ENCODE measurements at places on chromosomes 4 and X.

- no peaks in the 10 kb centered on the region for H3K4me1 ChIP-seq
- H3K36me3 ChIP-seq: no peaks in the 10 kb centered on the region
- no peaks in the 10 kb centered on the region for H3K27me3 ChIP-seq
- no peak overlapping the region for H3K27ac ChIP-seq
- DNase-seq: no peak
Observed at GRCh38 chrX:120213438-120214265, 37.0 kb upstream of the ZBTB33 start.

- peaks cover 8% of the 10 kb centered on the region for H3K4me1 ChIP-seq
- H3K4me3 ChIP-seq: no peak overlapping the region
- DNase-seq: no peak
- H3K27ac ChIP-seq: no peak overlapping the region
Observed at GRCh38 chrX:37921758-37922157, 74.4 kb upstream of the DYNLT3 start.

DNA sequence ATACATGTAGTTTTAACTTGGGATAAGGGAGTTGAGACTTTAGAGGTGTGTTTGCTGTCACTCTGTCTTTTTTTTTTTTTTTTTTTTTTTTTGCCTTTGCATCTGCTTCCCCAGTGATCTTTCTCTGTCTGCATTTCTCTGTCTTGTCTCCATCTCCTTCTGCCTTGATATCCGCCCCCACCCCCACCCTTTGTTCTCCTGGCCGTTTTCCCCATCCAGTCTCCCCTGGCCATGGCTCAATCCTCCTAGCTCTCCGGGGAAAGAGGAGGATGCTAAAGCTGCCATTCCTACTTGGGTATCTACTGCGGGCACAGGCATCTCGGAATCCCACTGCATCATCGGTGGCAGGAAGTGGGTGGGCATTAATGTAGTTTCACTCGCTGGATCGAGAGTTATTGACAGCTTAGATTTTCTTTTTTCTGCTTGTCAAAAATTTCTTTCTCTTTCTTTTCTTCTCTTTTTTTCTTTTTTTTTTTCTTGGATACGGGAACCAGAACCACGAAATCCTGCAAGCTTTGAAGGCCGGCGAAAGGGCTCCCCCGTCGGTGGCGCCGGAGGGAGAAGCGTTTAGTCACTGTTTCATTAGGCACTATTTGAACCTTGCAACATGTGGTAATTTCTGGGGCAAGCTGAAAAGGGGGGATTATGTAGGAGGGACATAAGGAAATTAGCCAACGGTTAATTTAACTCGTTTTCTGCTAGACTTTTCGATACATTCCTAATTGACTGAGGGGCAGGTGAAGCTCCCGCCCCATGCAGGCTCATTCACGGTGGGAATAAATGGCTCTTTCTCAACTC, 8.2 kb downstream of the GSX2 start:
- H3K27me3 ChIP-seq: peaks cover 10% of the 10 kb centered on the region
- no peak overlapping the region for H3K27ac ChIP-seq
- DNase-seq: no peak
- no peaks in the 10 kb centered on the region for H3K4me1 ChIP-seq
- no peak overlapping the region for H3K4me3 ChIP-seq

DNA sequence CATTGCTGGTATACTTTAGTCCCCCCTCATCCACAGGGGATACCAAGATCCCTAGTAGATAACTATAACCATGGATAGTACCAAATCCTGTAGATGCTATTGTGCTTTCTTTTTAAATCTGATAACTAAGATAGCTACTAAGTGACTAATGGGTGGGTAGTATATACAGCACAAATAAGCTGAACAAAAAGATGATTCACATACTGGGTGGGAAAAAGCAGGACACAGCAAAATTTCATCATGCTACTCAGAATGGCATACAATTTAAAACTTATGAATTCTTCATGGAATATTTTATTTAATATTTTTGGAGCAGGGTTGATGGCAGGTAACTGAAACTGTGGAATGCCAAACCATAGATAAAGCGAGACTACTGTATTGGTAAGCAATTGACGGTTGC, 161.6 kb downstream of the IL15 start:
- DNase-seq: no peak
- peaks cover 3% of the 10 kb centered on the region for H3K27me3 ChIP-seq
- no peaks in the 10 kb centered on the region for H3K36me3 ChIP-seq

- H3K27ac ChIP-seq: no peak overlapping the region
- no peaks in the 10 kb centered on the region for H3K27me3 ChIP-seq
- H3K36me3 ChIP-seq: no peaks in the 10 kb centered on the region
Observed at GRCh38 chrX:143461606-143462005, 55.7 kb downstream of the SPANXN3 start.

- H3K27me3 ChIP-seq: no peaks in the 10 kb centered on the region
- H3K27ac ChIP-seq: no peak overlapping the region
- no peaks in the 10 kb centered on the region for H3K4me1 ChIP-seq
- DNase-seq: no peak
- H3K36me3 ChIP-seq: no peaks in the 10 kb centered on the region
- H3K4me3 ChIP-seq: no peak overlapping the region
Observed at GRCh38 chrX:10971176-10971575, 140.0 kb upstream of the HCCS start.

DNA sequence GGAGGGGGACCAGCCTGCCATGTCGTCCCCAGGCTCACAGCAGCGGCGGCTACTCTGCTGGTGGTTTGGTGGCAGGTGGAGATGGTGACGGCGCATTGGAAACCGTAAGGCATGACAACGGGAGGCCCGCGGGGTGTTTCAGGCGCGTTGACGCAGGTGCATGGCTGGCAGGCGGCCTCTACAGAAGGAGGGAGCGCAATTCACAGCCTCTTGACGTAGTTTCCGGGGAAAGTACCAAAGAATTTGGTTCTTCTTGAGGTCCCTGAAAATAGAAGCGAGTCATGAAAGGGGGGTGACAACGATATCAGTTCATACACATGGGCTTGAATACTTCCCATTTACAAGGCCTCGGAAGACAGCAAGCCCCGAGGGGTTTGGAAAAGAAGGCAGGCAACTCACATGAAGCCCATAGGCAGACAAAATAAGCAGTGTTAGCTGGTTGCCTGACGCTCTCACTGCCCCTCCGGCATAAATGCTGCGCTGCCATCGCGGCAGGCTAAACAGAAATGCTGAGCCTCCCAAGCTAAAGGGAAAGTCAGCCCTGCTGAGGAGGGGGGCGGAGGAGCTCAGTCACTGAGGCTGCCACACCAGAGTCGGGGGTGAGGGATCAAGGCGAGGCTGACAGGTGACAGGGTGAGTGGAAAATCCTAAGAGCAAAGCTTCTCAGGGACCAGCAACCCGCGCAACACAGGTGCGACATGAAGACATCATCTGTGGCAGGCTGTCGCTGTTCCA, 52.3 kb upstream of the PDLIM3 start:
- peaks cover 3% of the 10 kb centered on the region for H3K4me1 ChIP-seq

GRCh38 chr4:126906466-126906865, 726.3 kb upstream of the INTU start:
- no peaks in the 10 kb centered on the region for H3K36me3 ChIP-seq
- no peak for DNase-seq
- H3K27ac ChIP-seq: no peak overlapping the region
- H3K4me3 ChIP-seq: no peak overlapping the region
- H3K27me3 ChIP-seq: no peaks in the 10 kb centered on the region

GRCh38 chr4:7020290-7020689, 22.9 kb upstream of the TADA2B start:
- H3K4me1 ChIP-seq: peaks cover 31% of the 10 kb centered on the region
- peaks cover 77% of the 10 kb centered on the region for H3K36me3 ChIP-seq
- no peak overlapping the region for H3K4me3 ChIP-seq
- no peak for DNase-seq
- H3K27ac ChIP-seq: peak overlapping the region; percentile 97

GRCh38 chrX:150143721-150144440, 205.6 kb upstream of the EOLA2 start:
- H3K27ac ChIP-seq: no peak overlapping the region
- H3K4me3 ChIP-seq: no peak overlapping the region
- H3K4me1 ChIP-seq: no peaks in the 10 kb centered on the region
- H3K36me3 ChIP-seq: no peaks in the 10 kb centered on the region
- DNase-seq: no peak
- no peaks in the 10 kb centered on the region for H3K27me3 ChIP-seq

DNA sequence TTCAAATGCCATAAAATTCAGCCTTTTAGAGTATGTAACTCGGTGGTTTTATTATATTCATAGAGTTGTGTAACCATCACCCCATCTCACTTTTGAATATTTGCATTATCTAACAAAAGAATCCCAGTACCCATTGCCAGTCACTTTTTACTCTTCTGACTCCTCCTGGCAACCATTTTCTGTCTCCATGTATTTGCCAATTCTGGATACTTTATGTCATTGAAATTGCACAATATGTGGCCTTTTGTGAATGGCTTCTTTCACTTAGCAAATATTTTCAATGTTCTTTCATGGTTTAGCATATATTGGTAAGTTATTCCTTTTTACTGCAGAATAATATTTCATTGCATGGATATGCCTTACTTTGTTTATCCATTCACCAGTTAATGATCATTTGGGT, 79.9 kb downstream of the SLIT2 start:
- no peak for DNase-seq
- no peak overlapping the region for H3K27ac ChIP-seq
- no peak overlapping the region for H3K4me3 ChIP-seq
- no peaks in the 10 kb centered on the region for H3K27me3 ChIP-seq
- H3K4me1 ChIP-seq: no peaks in the 10 kb centered on the region

DNA sequence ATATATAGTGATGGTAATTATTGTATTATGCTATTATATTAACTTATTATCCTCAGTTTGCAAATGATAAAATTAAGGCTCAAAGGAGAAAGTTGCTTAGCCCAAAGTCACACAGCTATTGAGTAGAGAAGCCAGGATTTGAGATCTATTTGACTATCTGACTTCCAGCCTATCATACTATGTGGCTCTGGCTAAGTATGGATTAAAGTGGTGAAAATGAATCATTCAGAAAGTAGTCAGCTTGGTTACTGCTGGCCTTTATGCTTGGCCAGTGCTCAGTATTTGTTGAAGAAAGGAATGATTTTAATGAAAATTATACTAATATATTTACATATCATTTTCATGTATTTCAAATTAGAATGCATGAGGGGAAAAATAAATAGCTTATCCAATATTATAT, 219.8 kb downstream of the SHROOM3 start:
- no peak overlapping the region for H3K27ac ChIP-seq
- H3K36me3 ChIP-seq: no peaks in the 10 kb centered on the region
- peaks cover 27% of the 10 kb centered on the region for H3K4me1 ChIP-seq

GRCh38 chr4:73005514-73005913, 64.0 kb downstream of the COX18 start:
- H3K27me3 ChIP-seq: no peaks in the 10 kb centered on the region
- no peak overlapping the region for H3K4me3 ChIP-seq
- H3K27ac ChIP-seq: no peak overlapping the region
- H3K36me3 ChIP-seq: no peaks in the 10 kb centered on the region

DNA sequence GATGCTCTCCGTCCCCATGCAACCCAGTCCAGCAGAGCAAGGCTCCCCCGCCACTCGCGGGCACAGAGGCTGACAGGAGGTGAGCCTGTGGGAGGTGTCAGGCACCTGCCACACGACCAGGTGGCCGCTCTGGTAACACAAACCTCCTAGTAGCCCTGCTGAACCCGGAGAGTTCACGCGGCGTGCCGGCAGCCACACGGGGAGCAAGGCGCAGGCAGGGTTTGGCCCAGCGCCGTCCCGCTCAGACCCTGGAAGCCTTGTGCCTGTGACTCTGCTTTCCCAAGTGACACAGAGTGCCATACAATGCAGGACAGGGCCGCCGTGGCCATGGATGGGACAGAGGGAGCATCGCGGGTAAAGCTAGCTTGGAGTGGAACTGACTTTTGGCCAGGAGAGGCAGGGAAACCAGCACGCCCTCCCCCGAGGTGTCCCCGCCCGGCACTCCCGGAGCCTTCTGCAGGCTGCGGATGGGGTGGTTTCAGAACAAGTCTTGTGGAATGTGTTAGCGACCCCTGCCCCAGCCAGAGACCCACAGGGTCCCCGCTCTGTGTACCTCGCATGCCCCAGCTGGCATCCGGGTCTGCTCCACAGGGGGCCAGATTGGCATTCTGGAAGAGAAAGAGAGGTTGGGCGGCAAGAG, 44.7 kb upstream of the AFAP1 start:
- H3K4me1 ChIP-seq: peaks cover 11% of the 10 kb centered on the region
- no peak for DNase-seq
- H3K27me3 ChIP-seq: no peaks in the 10 kb centered on the region
- no peak overlapping the region for H3K27ac ChIP-seq

GRCh38 chrX:323721-324628, 5.4 kb upstream of the GTPBP6 start:
- H3K36me3 ChIP-seq: no peaks in the 10 kb centered on the region
- no peak overlapping the region for H3K4me3 ChIP-seq
- H3K27ac ChIP-seq: no peak overlapping the region
- no peaks in the 10 kb centered on the region for H3K4me1 ChIP-seq
- peak; percentile 99 for DNase-seq

DNA sequence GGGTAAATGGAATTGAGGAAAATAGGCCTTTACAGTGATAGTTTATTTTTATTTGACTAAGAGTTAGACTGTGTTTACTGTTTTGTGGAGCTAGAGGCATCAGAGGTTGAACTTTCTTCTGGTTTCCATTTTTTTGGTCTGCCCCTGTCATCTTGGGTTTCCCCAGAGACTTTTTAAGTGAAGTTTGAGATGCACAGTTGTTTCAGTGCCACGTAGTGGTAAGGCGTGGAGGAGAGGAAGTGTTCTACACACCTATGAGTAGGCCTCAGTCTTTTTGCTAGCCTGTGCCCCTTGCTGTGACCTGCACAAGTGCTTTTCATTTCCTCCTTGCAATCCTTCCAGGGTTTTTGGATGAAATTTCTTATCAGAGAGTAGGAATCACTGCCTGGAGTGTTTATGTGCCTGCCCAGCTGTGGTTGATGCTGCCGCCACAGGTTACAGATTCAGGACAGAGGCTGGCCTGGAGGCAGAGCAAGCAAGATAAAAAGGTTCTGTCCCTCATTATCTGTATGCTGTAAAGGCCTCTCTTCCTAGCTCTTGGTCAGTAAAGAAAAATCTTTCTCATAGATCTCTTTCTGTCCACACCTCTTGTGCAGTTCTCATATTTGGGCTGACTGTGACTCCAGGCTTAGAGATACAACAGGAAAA, 12.5 kb upstream of the HSFX4 start:
- DNase-seq: no peak
- H3K27ac ChIP-seq: no peak overlapping the region
- H3K27me3 ChIP-seq: no peaks in the 10 kb centered on the region
- H3K4me1 ChIP-seq: no peaks in the 10 kb centered on the region
- H3K4me3 ChIP-seq: no peak overlapping the region
- no peaks in the 10 kb centered on the region for H3K36me3 ChIP-seq

DNA sequence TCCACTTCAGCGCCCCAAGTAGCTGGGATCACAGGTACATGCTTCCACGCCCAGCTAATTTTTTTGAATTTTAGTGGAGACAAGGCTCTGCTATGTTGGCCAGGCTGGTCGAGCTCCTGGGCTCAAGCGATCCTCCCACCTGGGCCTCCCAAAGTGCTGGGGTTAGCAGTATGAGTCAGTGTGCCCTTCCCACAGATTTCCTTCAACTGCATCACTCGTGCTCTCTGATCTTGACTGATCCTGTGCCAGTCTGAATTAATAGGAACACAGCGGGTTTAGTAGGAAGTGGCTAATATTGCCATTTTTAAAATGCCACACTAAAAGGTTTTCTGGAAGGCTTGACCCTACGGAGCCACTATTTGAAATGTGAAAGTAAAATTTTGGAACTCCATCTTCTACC, 4.3 kb upstream of the SHROOM2 start:
- no peak overlapping the region for H3K27ac ChIP-seq
- H3K27me3 ChIP-seq: no peaks in the 10 kb centered on the region
- H3K4me3 ChIP-seq: no peak overlapping the region
- H3K4me1 ChIP-seq: no peaks in the 10 kb centered on the region
- no peaks in the 10 kb centered on the region for H3K36me3 ChIP-seq
